AG10803 (cell line): ENCODE measurements at places on chromosomes 2 and 18.

GRCh38 chr18:78527984-78528383 lies 451.6 kb upstream of the SALL3 start:
- DNase-seq: no peak

DNA sequence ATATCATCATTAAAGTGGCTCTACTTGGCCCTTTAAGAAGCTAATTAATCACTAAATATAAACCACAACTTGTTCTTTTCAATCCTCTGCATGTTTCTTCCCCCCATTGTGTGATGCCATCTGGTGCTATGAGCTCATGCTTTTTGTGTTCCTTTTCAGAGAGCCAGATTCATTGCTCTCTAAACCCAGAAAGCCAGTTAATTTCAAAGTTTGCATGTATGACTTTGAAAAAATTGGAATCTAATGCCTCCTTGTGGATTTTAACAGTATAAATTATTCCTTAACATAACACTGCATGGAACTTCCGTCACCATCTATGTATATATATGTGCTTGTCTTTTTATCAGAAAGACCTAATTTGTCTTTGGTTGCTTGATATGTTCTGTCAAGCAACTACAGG lies 31.1 kb downstream of the TMEM178A start:
- peak; percentile 78 for DNase-seq

- DNase-seq: no peak
Observed at GRCh38 chr2:3533836-3534235, 14.5 kb upstream of the ADI1 start.

DNA sequence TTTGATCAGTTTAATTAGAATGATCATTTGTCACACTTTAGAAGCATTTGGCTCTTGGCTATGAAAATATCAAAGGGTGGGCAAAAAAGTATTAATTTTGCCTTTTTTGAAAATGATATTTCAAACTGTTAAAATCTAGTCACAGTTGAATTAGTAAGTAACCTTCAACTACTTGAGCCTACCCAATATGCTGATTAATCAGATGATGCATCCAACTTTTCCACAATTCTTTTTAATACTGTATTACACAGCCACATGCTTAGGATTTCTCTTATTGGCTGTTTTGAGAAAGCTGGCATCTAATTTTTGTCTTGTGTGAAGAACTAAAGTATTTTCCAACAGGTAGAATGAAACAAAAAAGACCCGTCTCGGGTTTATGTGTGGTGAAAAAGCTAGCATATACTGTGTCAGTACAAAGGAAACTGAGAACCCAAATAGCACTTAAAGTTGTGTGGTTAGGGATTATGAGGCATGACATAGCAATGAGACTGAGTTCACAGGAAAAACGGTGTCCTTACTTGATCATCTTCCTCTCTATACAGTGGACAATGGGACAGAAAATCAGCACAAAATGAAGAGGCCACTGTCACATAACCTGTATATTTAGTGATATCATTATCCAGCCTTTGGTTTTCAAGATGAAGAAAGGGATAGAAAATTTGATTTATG lies 11.7 kb downstream of the OSBPL6 start:
- peak; percentile 64 for DNase-seq

DNA sequence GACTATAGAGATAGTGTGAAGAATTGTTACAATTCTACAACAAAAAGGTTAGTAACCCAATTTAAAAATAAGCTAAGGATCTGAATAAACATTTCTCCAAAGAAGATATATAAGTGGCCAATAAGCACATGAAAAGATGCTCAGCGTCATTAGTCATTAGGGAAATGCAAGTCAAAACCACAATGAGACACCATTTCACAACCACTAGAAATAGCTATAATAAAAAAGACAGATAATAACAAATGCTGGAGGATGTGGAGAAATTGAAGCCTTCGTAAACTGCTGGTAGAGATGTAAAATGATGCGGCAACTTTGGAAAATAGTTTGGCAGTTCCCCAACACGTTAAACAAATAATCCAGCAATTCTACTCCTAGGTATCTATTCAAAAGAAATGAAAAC lies 366.5 kb upstream of the POU3F3 start:
- no peak for DNase-seq

DNA sequence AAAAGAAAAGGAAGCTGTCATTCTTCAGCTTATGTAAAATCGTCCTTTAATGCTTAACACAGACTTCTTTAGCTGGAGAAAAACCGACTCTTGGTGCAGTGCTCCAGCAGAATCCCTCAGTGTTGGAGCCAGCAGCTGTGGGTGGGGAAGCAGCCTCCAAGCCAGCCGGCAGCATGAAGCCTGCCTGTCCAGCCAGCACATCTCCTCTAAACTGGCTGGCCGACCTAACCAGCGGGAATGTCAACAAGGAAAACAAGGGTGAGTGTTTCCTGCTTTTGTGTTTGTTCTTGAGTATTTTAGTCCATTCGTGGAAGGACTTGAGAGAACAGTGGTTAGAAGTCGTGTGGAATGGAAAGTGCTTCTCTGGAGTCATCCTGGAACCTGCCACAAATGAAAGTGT lies 38.9 kb downstream of the KDM3A start:
- DNase-seq: peak; percentile 14

DNA sequence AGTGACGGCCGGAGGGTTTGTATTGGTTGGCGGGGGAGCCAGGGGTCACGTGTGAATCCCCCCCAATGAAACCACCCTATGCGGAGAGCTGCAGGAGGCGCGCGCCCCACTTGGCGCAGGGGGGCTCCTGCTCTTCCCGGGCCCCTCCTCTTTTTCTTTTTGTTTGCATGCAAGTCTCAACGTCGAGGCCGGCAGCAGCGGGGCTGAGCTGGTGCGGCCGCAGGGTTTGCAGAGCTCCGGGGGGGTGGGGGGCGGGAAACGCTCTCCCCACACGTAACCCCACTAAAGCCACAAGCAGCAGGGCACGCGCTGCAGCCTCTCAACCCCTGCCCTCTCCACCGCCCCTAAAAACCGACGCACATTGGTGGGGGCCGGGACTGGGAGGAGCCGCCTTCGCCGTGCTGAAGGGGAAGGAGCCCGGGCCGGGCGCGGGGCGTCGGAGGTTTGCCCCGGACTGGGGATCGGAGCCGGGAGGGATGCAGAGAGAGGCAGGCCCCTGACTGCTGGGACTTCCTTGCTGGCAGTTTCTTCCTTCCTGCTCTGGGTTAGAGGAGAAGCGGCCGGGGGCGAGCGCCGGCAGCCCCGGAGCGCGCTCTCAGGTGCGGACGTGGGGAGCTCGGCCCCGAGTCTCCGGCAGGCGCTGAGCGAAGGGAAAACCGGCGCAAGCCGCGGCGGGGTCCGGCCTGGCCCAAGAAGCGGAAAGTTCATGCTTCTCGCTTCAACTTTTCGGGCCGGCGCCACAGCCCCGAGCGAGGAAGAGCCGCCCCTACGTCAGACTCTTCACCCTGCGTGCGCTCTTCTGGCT lies 864 bp downstream of the LBH start:
- DNase-seq: peak; percentile 56

GRCh38 chr18:55380589-55380988 lies 207.4 kb downstream of the TCF4 start:
- peak; percentile 71 for DNase-seq

DNA sequence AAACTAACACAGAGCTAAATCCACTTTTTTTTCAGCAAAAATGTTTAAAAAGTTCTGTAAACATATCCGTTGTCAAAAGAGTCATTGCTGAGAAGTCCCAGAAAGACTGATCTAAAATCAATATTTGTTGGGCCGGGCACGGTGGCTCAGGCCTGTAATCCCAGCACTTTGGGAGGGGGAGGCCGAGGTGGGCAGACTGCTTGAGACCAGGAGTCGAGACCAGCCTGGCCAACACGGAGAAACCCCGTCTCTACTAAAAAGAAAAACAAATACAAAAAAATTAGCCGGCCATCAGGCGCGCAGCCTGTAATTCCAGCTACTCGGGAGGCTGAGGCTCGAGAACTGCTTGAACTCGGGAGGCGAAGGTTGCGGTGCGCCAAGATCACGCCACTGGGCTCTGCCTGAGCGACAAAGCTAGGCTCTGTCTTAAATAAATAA lies 1.4 kb downstream of the OLA1 start:
- no peak for DNase-seq

DNA sequence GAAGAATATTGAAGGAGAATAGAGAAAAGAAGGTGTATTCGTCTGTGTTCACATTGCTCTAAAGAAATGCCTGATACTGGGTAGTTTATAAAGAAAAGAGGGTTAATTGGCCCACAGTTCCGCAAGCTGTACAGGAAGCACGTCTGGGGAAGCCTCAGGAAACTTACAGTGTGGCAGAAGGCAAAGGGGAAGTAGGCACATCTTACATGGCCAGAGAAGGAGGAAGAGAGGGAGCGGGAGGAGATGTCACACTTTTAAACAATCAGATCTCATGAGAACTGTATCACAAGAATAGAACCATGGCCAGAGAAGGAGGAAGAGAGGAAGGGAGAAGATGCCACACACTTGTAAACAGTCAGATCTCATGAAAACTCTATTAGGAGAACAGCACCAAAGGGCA lies 159.6 kb upstream of the TPO start:
- no peak for DNase-seq

DNA sequence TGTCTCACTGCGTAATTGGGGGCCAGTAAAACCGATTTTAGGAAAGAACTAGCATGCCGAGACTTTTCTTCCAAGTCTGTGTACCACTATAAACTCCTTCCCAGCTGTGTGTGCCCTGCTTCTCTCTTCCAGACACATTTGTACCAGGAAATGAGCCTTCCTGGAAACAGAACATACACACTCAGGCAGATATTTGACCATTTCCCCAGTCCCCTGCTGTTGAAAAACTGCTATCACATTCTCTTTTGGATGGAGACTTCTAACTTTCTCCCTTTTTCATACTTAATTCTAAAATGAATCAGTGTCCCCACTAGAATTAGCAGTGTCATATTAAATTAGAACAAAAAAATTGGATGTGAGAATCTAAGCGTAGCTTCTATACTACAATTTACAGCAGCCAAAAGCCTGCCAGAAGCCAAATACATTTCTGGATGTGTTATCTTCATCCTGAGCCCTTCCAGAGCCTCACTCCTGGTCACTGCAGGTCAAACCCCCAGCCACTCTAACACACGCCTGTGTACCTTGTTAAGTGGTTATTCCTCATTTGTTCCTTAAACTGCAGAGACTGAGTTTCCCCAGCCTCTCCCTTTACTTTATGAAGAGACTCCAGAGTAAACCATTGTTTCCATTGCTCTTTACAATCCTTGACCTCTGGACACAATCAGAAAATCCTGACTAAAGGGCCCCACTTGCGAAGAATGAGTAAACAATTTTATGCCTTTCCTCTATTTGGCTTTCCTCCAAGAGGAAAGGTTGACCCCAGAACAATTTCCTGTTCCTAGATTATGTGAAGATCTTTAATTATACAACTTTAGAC lies 20.4 kb downstream of the DSG4 start:
- no peak for DNase-seq

- no peak for DNase-seq
Observed at GRCh38 chr18:8780227-8780626, 74.9 kb downstream of the MTCL1 start.

GRCh38 chr2:174445248-174445647 lies 41.6 kb downstream of the GPR155 start:
- peak; percentile 17 for DNase-seq

GRCh38 chr2:229634601-229635370 lies 79.6 kb downstream of the DNER start:
- DNase-seq: no peak

- no peak for DNase-seq
Observed at GRCh38 chr2:209526561-209526960, 102.7 kb downstream of the MAP2 start.

DNA sequence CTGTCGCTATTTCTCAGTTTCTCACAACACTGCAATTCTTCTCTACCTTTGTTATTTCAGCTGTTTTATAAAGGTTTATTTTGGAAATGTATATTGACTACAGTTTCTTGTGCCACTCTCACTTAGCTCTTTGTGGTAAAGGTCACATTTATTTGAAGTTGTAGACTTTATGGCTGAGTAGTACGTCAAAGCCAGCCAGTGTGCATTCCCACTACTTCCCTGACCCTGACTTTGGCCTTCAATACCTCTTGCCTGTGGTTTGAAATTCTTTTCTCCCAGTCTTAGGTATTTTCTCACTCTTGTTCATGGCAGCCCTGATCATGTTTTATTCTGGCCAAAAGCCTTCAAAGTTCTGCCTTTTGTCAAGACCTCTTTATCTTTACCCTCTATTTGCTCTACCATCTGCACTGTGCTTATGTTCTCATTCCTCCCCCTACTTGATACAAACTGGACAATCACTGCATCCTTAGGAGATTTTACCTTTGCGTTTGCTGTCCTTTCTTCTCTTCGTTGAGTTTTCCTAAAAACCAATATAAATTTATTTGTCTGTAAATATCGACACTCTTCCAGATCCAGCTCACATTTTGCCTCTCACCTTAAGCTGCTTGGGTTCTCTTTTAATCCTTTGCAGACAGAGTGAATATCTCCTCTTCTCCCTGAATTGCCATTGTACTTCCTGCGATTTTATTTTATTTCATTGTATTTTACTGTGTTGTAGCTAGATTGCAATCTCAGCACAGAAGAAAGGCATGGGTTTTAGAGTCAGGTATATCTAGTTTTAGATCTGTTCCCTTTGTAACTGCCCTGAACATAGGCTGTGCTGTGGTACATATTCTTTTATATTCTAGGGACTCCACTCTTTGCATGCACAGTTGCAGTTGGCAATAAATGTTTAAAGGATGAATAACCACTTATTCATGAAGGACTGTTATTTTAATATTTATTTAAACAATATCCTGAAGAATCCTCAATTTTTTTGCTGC lies 31.2 kb downstream of the GULP1 start:
- no peak for DNase-seq

- DNase-seq: peak; percentile 7
Observed at GRCh38 chr18:21636769-21637168, 24.7 kb downstream of the SNRPD1 start.

GRCh38 chr2:162301151-162301804 lies 17.2 kb downstream of the IFIH1 start:
- DNase-seq: peak; percentile 72

GRCh38 chr2:205712508-205712907 lies 30.2 kb downstream of the NRP2 start:
- DNase-seq: peak; percentile 51

DNA sequence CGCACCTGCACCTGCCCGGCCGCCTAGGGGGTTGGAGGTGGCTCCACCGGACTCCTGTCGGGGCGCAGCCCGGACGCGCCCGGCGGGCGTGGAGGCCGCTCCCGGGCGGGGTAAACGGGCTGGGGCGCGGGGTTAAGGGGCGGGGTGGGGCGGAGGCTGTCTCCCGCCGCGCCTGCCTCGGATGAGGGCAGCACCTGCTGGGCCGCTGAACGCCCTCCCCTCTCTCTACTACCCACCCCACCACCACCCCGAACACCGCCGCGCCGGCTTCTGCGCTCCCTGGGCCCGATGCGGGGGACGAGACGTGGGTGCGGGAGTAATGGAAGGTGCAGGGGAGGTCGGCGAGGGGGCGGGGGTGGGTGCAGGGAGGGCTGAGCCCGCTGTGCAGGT lies 224.8 kb upstream of the ID2 start:
- DNase-seq: no peak

DNA sequence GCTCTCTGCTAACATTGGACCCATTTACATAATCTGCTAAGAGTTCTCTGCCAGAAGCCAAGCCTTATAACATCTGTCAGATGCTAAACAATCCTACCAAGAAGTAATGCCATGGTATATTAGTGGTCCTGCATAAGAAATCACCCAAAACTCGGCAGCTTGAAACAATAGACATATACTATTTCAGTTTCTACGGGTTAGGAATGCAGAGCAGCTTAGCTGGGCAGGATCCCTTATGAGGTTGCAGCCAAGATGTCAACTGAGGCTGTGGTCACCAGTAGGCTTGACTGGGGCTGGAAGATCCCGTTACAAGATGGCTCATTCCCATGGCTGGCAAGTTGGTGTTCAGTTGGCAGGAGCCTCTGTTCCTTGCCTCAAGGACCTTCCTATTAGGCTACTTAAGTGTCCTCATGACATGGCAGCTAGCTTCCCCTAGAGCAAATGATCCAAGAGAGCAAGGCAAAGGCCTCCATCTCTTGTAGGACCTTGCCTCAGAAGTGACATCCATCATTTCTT lies 25.1 kb upstream of the SOS1 start:
- no peak for DNase-seq
